ENCODE measurements at places on chromosomes 12 and 14.

DNA sequence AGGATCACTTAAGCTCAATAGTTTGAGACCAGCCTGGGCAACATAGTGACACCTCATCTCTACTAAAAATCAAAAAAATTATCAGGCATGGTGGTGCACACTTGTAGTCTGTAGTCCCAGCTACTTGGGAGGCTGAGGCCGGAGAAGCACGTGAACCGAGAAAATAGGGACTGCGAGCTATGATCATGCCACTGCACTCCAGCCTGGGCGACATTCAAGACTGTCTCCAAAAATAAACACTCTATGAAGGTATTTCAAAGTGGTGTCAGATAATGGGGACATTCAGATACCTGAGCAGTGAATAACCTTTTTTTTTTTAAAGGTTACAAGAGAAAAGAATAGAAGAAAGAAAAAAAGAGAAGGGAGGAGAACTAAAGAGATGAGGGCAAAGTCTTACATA, 98.1 kb downstream of the MED13L start:
- DNase-seq, result no peak
- H3K4me3 ChIP-seq, result no peak overlapping the region
- no peaks in the 10 kb centered on the region for H3K27me3 ChIP-seq

DNA sequence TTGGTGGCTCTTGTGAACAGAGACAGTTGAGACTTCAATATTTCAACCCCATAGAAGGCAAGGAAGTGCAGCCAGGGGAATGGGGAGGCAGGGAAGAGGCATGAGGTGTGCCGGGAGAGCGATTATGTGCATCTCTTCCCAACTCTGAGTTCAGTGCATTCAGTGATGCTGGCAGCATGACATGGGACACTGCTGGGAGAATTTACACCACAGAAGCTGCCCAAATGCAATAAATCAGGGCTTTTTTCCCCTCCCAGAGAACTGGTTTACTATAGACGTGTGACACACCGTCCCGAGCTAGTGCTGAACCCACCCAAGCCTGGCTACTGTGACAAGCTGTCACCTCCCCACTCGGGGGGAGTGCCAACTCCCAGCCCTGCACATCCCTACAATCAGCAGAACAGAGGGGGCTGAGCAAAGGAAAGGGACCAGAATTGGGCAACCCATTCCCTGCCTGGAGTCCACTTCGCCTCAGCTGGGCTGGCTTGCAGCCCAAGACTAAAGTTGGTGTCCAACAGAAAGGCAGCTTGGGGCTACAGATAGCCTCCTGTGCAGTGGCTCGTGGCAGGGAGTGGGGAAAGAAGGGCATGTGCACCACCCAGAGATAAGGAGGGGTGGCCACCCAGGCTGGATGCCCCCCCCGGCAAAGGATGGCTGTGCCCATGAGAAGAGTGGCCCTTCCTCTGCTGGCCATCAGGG, 16.7 kb downstream of the AHSA1 start:
- H3K4me1 ChIP-seq, result no peaks in the 10 kb centered on the region
- H3K27me3 ChIP-seq, result no peaks in the 10 kb centered on the region
- H3K27ac ChIP-seq, result no peak overlapping the region
- no peak overlapping the region for H3K4me3 ChIP-seq

DNA sequence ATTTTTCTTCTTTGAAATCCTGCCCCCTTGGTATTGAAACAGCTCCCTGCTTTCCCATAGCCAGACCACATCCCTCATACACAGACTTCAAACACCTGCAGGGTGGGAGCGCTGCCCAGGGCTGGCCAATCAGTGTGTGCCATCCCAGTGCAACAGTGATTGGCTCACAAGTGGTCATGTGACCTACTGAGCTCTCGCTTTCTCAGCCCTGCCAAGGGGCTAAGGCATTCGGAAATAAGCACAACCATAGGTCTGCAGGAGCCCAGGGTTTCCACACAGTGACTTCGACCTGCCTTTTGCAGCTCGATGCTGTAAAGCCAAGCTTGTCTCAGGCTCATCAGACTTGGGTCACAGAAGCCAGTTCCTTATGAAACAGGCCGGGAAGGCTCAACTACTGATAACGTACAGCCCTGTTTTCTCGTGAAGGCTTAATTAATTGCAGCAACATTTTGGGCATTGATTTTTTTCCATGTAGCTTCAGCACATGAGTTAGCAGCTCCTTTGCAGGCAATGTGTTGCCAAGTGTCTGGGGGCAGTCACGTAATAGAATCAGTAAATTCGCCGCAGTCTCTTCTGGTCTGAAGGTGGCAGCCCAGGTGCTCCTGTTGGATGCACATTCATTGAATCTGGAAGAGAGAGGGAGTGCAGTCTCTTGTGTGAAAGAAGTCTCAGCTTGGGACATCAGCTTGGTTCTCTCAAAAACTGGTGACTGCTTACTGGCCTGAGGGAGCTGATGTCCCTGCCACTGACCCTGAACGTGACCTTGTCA, 1091.8 kb downstream of the AACS start:
- no peaks in the 10 kb centered on the region for H3K27me3 ChIP-seq
- no peaks in the 10 kb centered on the region for H3K4me1 ChIP-seq
- no peak overlapping the region for H3K4me3 ChIP-seq
- no peak overlapping the region for H3K27ac ChIP-seq

DNA sequence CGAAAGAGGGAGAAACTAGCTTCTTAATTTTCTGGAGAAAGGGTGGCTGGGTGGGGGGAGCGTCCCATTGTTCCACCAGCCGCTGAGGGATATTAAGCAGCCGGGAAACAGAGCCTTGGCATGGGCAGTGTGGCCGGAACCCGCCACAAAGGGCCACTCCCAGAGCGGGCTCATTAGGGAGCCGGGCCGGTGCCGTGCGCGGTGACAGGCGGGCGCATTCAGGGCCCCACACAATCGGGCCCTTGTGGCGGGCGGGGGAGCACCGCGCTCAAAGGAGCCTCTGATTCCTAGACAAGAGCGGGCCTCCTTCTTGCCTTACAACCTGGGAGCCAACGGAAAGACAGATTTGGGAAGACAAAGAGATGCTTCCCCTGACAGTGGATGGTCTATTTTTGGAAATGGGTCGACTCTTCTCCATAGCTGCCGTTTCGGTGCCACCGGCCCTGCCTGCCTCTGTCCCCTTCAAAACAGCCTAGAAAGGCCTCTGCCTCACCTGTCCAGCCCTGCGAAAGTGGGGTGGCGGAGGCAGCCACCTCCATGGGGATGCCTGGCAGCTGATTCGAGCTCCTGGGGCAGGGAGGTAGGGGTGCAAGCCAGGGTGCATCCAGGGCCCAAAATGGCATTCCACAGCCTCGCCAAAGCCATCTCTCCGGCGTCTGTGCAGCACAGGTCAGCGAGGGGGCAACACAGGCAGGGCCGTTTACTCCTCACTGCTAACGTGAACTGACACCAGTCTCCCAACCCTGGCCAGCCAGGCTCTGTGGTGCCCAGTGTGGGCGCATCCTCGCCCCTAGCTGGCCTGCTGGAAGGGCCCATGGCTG, 10.9 kb downstream of the CCDC85C start:
- H3K4me1 ChIP-seq, result peaks cover 17% of the 10 kb centered on the region
- H3K27me3 ChIP-seq, result no peaks in the 10 kb centered on the region
- no peak for DNase-seq
- H3K27ac ChIP-seq, result no peak overlapping the region
- H3K36me3 ChIP-seq, result no peaks in the 10 kb centered on the region
- no peak overlapping the region for H3K4me3 ChIP-seq
